Activated naive CD4-positive, alpha-beta T cell treated with anti-CD3 and anti-CD28 coated beads for 36 hours (primary cell): ENCODE measurements at places on chromosomes 6 and 20.

- peak; percentile 80 for DNase-seq
These were observed 3.4 kb upstream of the BHLHE23 start for GRCh38 chr20:63009988-63010769.

GRCh38 chr6:20706238-20706938 is 172.1 kb downstream of the CDKAL1 start:
- DNase-seq: no peak

GRCh38 chr6:136989571-136990241 is 55.1 kb downstream of the IL20RA start:
- peak; percentile 8 for DNase-seq

DNA sequence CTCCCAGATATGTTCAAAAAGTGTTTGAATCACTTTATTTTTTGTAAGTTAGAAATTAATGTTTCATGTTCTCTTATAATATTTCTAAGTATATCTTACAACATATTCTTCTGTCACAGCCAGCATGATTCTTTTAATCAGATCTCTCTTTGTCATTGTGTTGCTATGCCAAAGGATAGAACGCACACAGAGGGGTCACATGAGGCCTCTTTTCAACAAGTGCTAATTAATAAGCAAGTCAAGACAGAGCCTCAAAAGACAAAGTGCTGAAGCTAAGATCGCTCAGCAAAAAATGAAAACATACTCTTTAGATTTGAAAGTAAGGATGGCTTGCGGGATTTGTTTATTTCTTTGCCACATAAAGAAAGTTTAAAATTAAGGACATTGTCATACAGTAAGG is 508.8 kb upstream of the PTCHD4 start:
- no peak for DNase-seq

- no peak for DNase-seq
These were observed 11.4 kb downstream of the SENP6 start for GRCh38 chr6:75613056-75613501.

GRCh38 chr6:157804448-157805327 is 18.4 kb upstream of the SNX9 start:
- DNase-seq: peak; percentile 75

- no peak for DNase-seq
These were observed 622 bp upstream of the KIZ start for GRCh38 chr20:21125072-21125848.
